Dermis microvascular lymphatic vessel endothelial cell (primary cell): ENCODE measurements at places on chromosomes 16 and 17. TPM values are rescaled to one million over a fixed set of nuclear protein-coding genes. Genes with fewer than 3 reads are reported as not detected.

Gene CYB561
- total RNA-seq: 8.3 and 12.9 TPM in 2 replicates

DNA sequence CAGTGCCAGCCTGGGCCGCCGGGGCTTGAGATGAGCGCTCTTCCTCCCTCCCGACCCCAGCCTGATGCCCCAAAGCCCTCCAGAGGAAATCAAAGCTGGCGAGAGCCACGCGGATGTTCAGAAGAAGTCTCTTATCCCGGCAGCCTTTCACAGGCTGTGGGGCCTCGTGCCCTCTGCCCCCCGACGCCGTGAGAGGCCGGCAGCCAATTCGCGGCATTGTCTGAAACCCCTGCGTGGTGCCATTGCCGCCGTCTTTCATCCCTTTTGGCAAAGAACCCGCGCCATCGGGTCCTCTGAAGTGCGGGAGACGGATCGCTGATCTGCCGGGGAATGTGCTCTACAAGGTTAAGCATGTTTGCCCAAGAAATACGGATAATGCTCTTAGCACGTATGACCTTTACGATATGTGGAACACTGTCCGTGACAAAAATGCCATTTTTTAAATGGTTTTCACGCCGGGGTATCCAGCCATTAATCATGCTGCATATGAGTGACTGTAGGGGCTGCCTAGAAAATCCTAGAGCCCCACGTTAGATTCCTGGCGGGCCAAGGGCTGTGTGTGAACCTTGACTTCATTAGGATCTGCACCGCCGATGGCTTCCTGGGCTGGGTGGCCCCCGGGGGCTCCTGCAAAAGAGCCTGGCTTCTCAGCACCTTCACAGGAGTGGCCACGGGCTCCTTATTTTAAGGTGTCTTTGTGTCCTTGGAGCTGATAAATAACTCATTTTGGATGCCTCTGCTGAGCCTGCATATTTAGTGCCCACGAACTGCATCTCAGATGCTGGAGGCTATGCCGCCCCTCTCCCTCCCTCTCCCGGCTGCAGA is 165.1 kb upstream of the TNRC6C start:
- no peak for DNase-seq

DNA sequence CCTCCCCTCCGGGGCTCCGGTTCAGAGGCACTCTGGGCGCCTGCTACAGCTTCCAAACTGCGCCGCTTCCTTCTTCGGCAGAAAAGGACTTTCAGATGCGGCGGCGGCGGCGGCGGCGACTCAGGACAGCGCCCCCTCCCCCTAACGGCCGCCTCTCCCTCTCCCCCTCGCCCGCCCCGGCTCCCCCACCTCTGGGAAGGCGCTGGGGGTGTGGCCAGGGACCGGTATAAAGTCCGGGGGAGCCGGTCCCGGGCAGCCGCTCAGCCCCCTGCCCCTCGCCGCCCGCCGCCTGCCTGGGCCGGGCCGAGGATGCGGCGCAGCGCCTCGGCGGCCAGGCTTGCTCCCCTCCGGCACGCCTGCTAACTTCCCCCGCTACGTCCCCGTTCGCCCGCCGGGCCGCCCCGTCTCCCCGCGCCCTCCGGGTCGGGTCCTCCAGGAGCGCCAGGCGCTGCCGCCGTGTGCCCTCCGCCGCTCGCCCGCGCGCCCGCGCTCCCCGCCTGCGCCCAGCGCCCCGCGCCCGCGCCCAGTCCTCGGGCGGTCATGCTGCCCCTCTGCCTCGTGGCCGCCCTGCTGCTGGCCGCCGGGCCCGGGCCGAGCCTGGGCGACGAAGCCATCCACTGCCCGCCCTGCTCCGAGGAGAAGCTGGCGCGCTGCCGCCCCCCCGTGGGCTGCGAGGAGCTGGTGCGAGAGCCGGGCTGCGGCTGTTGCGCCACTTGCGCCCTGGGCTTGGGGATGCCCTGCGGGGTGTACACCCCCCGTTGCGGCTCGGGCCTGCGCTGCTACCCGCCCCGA is at the start of gene IGFBP4:
TSS of gene IGFBP4 (plus strand) at position 255 of the 792 bp plus-strand sequence. CDS start at position 541, 286 bp downstream.
- peak; percentile 38 for DNase-seq

DNA sequence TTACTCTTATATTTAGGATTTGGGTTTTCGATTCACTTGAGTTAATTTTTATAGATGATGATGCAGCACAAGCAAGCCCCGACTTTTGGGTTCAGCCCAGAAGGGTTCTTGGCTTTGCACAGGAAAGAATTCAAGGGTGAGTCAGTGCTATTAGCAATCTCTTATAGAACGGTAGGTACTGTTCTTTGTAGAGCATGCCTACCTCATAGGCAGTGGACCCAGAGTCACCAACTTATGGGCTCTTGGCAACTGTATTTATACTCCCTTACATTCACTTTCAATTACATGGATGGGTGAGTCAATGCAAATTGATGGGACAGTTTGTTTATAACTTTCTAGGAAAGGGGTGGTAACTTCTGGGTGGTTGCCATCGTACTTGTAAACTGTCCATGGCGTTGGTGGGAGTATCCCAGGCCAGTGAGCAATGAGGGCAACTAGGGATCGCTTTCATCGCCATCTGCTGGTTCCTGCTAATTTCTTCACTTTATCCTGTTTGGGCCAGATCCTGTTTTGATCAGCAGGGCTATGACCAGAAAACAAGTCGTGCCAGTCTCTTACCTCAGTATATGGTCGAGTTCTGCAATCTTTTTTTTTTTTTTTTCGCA is 362.6 kb downstream of the CNTNAP4 start:
- peak; percentile 10 for DNase-seq

DNA sequence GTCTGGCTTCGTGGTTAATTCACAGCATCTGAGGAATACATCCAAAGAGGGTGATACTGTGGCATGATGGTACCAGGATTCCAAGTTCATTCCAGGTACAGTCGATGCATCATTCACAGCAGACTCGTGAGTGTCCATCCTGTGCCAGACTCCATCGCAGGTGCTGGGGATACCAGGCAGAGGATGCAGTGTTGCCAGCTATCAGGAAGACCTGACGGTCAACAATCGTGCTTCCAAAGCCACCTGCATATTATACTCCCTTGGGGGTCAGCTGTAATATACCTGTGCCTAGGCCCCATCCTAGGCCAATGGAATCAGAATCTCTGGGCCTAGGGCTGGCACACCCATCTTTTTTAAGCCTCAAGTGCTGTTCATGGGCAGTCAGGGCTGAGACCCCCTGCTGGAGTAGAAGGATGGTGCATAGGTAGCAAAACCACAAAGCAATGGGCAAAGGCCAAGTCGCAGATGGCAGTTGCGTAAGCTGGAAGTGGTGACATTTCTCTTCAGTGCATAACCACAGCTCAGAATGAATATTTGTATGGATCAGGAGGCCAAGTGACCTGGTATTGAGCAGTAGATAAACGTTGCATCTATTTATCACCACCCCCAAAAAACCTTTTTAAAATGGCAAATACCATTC is 42.9 kb upstream of the C16orf78 start:
- no peak for DNase-seq

Gene NPIPB6
- not detected in 2 replicates for total RNA-seq
